ENCODE measurements at places on chromosomes 1 and 21. TPM values are rescaled to one million over a fixed set of nuclear protein-coding genes. Genes with fewer than 3 reads are reported as not detected.

- no peak overlapping the region for H3K27ac ChIP-seq
- no peaks in the 10 kb centered on the region for H3K4me1 ChIP-seq
- no peaks in the 10 kb centered on the region for H3K27me3 ChIP-seq
- DNase-seq = no peak
Measured at GRCh38 chr1:237640966-237641365, 249.8 kb downstream of the ZP4 start.

The TRABD2B gene
- 0.89 TPM for total RNA-seq

The NLRP3 gene
- 5.0 TPM for total RNA-seq

The DR1 gene
- total RNA-seq = 47.1 TPM

The VAV3 gene
- 12.1 TPM for total RNA-seq

GRCh38 chr1:247366926-247367645 is 35.4 kb upstream of the ZNF496 start:
- DNase-seq = no peak
- no peak overlapping the region for H3K27ac ChIP-seq
- no peaks in the 10 kb centered on the region for H3K27me3 ChIP-seq
- H3K4me3 ChIP-seq = no peak overlapping the region
- no peaks in the 10 kb centered on the region for H3K36me3 ChIP-seq
- H3K4me1 ChIP-seq = no peaks in the 10 kb centered on the region

DNA sequence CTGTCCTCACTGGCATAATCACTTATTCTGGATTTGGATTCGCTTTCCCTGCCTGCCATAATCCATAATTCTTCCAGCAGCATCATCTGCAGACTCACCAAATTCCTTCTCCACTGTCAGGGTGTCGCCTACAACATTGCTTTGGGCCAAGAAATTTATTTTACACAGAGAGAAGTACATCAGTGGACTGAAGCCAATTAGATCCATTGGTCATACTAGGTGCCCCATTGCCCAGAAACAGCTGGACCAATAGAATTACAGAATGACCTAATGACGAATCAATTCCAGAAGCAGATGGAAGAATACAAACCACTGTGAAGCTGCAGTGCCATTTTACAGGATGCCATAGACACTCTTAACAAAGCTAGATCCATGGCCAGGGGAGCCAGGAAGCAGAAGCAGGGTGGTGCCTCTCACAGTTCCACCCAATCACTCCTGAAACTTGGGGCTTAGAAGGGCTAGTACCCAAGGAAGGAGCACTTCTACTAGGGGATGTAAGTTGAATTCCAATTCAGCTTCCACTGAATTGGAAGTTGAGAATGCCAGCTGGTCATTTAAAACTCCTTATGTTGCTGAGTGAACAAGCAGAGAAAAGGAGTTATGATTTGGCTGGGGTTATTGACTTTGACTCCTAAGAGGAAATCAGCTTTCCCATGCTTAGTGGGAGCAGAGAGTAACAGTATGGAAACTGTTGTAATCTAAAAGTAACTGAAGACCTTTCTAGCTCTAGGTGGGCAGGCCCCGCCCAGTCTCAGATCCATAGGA is 44.0 kb downstream of the EDN2 start:
- no peak overlapping the region for H3K27ac ChIP-seq
- no peak overlapping the region for H3K4me3 ChIP-seq
- H3K27me3 ChIP-seq = peaks cover 7% of the 10 kb centered on the region
- peaks cover 4% of the 10 kb centered on the region for H3K4me1 ChIP-seq

GRCh38 chr1:206924592-206925105 is 2.9 kb upstream of the FCMR start:
- DNase-seq = no peak
- no peaks in the 10 kb centered on the region for H3K4me1 ChIP-seq
- H3K27me3 ChIP-seq = no peaks in the 10 kb centered on the region
- H3K4me3 ChIP-seq = no peak overlapping the region
- H3K36me3 ChIP-seq = no peaks in the 10 kb centered on the region

DNA sequence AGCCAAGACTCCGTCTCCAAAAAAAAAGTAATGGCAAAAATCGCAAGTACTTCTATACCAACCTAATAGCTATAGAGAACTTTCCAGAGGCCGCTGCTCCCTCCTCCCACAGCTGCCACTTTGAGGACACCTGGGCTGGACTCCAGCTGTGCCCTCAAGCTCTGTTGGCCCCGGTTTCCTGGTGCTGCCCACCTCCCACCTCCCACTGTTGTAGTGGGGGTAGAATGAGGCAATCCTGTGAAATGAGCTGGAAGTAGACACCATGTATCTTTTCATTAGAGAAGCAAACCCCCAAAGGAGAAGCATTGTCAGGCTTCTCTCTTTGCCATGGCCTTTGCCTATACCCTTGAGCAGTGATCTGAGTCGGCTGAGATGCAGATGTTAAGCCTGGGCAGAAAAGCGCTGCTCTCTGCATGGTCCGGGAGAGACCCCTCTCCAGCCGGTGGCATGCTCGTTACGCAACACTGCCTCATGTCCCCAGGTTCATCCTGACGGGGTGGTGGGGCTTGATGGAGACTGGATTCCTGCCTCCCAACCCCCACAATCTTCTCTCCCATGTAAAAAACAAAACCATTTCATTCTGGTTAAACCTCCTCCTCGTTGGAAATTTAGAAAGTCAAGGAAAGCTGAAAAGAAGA is 39.7 kb downstream of the SIM2 start:
- H3K27me3 ChIP-seq = no peaks in the 10 kb centered on the region
- no peak overlapping the region for H3K27ac ChIP-seq
- DNase-seq = no peak
- no peak overlapping the region for H3K4me3 ChIP-seq
- peaks cover 4% of the 10 kb centered on the region for H3K4me1 ChIP-seq

The AXDND1 gene
- total RNA-seq = 2.4 TPM

The ADGRL4 gene
- 13.4 TPM for total RNA-seq

The CACHD1 gene
- 30.7 TPM for total RNA-seq

GRCh38 chr1:60891765-60892164 is 190.6 kb upstream of the NFIA start:
- no peaks in the 10 kb centered on the region for H3K27me3 ChIP-seq
- H3K4me3 ChIP-seq = no peak overlapping the region
- peaks cover 16% of the 10 kb centered on the region for H3K4me1 ChIP-seq
- H3K36me3 ChIP-seq = no peaks in the 10 kb centered on the region
- H3K27ac ChIP-seq = no peak overlapping the region

- H3K4me1 ChIP-seq = peaks cover 5% of the 10 kb centered on the region
- H3K36me3 ChIP-seq = peaks cover 14% of the 10 kb centered on the region
- no peak overlapping the region for H3K27ac ChIP-seq
- no peak overlapping the region for H3K4me3 ChIP-seq
Measured at GRCh38 chr1:27447883-27448282, 42.1 kb downstream of the WASF2 start.

DNA sequence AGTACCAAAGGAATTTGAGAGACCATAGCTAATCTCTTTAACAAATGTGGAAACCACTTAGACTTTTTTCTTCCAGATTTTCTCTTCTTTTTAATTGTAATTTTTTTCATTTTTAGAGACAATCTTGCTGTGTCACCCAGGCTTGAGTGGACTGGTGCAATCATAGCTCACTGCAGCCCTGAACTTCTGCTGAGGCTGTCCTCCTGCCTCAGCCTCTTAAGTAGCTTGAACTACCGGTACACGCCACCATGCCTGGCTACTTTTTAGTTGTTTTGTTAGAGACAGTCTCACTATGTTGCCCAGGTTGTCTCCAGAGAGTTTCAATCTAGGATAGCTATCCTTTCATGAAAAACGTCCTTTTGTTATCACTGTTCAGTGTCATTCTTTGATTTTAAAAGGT is 15.0 kb downstream of the PRRC2C start:
- no peak for DNase-seq
- no peak overlapping the region for H3K4me3 ChIP-seq

DNA sequence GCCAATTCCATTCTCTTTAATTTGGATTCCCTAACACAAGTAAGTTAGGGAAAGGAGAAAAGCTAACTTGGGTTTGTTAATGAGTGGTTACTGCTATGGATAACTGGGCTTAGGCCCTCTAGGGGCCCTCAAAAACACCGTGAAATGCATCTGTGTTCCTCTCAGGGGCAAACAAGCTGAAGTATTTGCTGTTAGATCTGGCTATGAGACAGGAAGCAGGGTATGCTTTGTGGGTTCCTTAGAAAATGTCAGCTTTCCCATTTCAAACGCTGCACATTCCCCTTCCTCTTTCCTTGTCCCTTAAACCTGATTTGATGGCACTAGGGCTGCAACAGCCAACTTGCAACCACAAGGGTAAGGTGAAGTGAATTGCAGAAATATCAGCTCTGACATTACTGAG is 5.7 kb upstream of the CAP1 start:
- no peak for DNase-seq
- H3K36me3 ChIP-seq = no peaks in the 10 kb centered on the region

GRCh38 chr1:201788296-201788695 is 40.7 kb upstream of the IPO9 start:
- H3K4me1 ChIP-seq = peaks cover 19% of the 10 kb centered on the region
- no peaks in the 10 kb centered on the region for H3K27me3 ChIP-seq
- no peak for DNase-seq
- H3K27ac ChIP-seq = no peak overlapping the region
- peaks cover 68% of the 10 kb centered on the region for H3K36me3 ChIP-seq

The TSACC gene
- total RNA-seq = not detected
